ENCODE measurements at places on chromosomes 3 and 15.

DNA sequence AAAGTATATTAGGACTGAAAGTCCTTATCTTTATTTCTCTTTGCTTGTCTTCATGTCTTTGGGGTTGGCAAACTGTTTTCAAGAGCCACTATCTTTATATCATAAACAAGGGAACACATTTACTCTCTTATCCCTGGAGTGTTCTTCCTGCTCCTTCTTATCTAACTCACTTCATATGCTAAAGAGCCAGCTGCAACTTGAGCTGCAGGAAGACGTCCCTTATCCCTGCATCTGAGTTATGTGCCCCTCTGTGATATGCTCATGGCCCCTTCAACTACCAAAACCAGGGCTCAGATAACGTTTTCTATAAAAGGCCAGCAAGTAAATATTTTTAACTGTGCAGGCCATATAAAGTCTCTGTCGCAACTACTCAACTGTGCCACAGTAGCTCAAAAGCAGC is 137.0 kb upstream of the CRBN start:
- no peak for DNase-seq

DNA sequence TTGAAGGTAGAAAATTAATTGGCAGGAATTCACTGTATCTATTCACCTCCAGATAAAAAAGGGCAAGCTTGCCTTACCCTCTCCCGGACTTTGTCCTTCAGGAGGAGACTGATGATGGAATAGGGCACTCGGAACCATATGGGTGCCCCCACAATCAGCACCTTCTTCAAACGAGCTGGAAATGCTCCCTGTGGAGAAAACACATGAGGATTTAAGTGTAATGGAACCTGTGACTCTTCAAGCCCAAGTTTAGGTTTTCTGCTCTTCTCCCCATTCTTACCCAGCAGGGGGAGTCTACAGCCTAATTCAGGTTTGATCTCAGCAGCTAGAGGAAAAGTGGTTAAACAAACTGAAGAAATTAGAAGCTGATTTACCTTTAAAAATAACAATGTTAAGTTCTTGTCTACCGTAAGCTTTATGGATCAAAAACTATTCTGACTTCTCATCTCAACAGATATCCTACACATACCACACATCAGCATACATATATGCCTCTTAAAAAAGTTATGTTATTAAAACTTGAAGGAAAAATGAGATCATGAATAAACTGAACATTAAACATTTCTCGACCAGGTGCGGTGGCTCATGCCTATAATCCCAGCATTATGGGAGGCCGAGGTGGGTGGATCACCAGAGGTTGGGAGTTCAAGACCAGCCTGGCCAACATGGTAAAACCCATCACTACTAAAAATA is 57.5 kb upstream of the SIN3A start:
- DNase-seq: no peak

DNA sequence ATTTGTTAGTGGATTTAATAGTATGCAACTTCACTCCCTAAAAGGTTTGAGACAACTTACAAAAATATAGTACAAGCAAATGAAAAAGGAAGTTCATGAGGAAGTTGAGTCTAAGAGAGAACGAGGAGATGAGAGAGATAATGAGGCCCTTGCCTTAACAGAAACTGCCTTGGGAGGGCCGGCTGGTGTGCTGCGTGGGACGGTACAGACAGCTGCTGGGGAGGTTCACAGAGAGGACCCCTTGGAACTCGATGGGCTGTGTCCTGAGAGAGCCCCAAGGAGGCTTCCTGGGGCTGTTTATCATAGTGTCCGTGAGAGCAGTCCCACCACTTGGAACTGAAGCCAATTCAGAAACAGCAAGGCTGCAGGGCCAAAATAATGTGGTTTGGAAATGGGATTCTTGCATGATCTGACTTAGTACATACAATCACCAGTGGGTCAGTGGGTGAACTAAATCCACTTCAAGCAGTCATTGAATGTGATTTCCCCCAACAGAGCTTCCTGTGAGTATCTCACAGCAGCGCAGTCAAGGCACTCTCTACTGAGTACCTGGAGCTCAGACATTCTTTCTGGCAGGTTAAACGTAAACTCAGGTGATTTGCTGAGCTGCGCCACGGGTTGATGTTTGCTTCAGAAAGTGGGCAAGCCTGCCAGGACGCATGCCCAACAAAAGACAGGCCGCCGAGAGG is 90.8 kb downstream of the CRTC3 start:
- DNase-seq: no peak

DNA sequence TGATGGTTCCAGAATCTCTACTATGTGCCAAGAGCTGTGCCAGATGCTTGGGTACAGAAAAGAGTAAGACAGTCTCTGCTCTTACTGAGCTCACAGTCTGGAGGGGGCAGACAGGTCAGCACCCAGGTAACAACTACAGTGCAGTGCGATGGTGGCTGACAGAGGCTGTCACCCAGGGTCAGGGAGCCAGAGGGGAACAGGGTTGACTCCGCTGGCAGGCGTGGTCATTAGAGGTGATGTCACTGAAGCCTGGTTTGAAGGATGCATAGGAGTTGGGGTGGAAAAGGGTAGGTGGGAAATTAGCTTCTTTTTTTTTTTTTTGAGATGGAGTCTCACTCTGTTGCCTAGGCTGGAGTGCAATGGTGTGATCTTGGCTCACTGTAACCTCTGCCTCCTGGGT is 31.5 kb downstream of the GNB5 start:
- no peak for DNase-seq

GRCh38 chr3:61222467-61222866 is 28.8 kb downstream of the FHIT start:
- DNase-seq: no peak

DNA sequence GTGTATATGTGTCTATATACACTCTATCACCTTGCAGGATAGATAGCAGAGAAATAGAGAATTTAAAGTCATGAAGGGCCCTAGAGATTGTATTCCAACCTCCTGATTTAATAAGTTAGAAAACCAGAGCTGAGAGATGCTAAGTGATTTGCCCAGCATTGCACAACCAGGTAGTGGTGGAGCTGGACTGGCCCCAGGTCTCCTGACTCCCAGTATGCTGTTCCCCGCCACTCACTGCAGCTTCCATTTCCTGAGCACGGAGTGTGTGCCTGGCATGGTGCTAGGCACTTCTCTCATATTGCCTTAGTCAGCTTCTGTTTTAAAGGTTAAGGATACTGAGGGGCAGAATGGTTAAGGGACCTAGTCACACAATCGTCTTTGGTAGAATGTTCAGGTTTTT is 129.4 kb upstream of the KLHL25 start:
- no peak for DNase-seq

GRCh38 chr15:39124553-39125171 is 456.2 kb upstream of the THBS1 start:
- no peak for DNase-seq

- DNase-seq: no peak
Observed at GRCh38 chr15:60605879-60606307, 127.0 kb upstream of the ICE2 start.

- DNase-seq: no peak
Observed at GRCh38 chr3:157120071-157120892, 39.7 kb downstream of the CCNL1 start.

GRCh38 chr15:34883042-34883441 is 86.5 kb downstream of the AQR start:
- no peak for DNase-seq

DNA sequence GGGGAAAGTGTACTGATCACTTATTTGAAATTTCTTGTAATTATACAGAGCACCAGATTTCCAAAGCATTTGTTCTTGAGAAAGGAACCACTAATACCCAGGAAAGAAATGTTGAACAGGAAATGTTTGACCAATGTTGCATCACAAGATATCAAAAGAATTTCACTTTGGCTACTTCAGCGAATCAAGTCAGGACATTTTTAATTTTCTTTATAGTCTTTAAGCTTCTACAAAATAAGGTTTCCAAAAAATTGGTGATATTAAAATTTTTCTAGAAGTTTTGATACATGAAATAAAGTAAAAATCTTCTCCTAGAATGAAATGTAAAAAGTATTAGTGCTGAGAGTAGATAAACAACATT is 421.9 kb downstream of the MECOM start:
- DNase-seq: no peak

- no peak for DNase-seq
Observed at GRCh38 chr15:83282776-83283137, 1.7 kb downstream of the BNC1 start.

GRCh38 chr15:67746450-67746849 is 78.9 kb upstream of the SKOR1 start:
- no peak for DNase-seq

- no peak for DNase-seq
Observed at GRCh38 chr3:129015388-129016105, 14.4 kb downstream of the EFCC1 start.

GRCh38 chr15:88376574-88377174 is 90.5 kb downstream of the MRPL46 start:
- DNase-seq: no peak

- DNase-seq: no peak
Observed at GRCh38 chr15:31343831-31344230, 17.2 kb downstream of the KLF13 start.

DNA sequence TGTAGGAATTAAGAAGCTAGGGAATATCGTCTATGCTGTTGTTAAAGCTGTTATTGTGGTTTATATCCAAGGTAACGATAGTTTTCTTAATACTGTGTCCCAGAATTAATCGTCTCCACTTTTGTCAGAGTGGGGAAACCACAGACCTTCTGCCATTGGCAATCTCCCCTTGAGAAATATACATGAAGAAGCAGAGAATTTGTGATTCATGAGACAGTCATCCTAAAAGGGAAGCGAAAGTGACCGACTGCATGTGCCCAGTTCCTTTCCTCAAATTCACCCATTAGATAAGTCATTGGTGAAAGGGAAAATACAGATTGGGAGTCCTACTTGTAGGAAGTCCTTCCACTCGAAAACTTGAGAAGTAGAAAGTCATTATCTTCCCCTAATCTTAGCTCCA is 26.6 kb downstream of the DIPK2A start:
- DNase-seq: peak; percentile 44

GRCh38 chr3:32143849-32144757 is 37.7 kb downstream of the GPD1L start:
- DNase-seq: peak; percentile 75

- DNase-seq: no peak
Observed at GRCh38 chr3:57752307-57752706, 3.8 kb upstream of the SLMAP start.

DNA sequence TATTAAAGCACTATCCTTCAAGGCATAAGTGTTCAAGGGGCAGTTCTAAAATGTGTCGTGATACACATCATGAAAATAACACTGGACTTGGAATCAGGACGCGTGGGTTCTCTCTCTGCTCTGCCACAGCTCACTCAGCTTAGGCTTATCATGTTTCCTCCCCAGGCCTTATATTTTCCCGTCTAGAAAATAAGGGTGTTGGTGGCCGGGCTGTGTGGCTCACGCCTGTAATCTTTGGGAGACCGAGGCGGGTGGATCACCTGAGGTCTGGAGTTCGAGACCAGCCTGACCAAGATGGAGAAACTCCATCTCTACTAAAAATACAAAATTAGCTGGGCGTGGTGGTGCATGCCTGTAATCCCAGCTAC is 223.0 kb downstream of the OPA1 start:
- no peak for DNase-seq
